ENCODE measurements at places on chromosomes 1 and 21. TPM values are rescaled to one million over a fixed set of nuclear protein-coding genes. Genes with fewer than 3 reads are reported as not detected.

The PODN gene
- 7.8 TPM for polyA plus RNA-seq

The C1QTNF12 gene
- 4.8 TPM for polyA plus RNA-seq

- no peak for DNase-seq
Measured at GRCh38 chr1:78673120-78673519, 23.5 kb downstream of the IFI44 start.

DNA sequence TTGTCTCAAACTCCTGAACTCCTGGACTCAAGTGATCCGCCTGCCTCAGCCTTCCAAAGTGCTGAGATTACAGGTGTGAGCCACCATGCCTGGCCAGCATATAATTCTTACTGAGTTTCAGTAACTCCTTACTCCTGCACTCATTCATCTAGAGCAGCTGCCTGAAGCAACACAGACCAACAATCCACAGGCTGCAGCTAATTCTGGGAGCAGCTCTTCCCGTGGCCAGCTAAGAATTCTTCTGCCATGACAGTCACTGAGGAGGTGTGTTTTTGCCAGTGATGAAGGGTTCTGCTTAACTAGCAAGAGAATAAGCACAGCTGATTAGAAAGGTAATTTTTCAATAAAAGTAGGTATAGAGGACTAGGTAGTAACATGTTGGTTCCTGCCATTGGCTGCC lies 5.4 kb downstream of the VTCN1 start:
- no peak for DNase-seq

DNA sequence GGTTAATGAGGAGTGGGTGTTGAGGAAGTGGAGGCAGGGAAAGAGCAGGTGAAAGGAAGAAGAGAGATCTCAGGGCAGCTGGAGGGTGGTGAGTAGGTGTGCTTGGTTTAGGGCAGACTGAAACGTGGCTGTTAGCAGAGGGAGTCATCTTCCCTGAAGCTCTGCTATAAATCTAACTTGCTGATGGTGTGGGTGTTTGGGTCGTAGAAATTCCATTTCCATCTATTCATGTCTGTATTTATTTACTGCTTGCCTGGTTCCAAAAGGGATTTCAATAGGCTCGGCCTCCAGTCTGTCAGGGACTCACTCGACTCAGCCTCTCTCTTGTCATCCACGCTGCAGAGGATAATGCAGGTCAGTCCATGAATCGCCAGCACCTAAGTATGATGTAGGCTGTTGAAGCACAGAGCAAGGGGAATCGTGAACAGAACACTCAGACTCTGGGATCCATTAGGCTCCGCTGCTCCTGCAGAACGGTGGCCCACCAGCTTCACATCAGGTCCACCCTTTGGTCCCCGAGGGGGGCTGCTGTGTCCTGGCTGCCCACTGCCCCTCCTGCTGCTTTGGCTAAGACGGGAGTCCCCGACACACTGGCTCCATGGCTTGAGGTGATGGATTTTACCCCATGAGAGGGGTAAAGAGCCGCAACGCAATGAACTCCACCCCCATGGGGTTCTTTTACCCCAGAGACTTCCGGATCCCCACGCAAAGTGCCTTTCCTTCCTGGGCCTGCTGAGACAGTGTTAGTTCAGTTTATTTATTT lies 156.2 kb downstream of the RHOU start:
- DNase-seq, result no peak
